Pancreas (tissue), 10 donors: ENCODE measurements at places on chromosomes 12 and 14. TPM values are rescaled to one million over a fixed set of nuclear protein-coding genes. Genes with fewer than 3 reads are reported as not detected.
A peak's percentile ranks its signal among the peaks of the same experiment; 100 is the strongest.

DNA sequence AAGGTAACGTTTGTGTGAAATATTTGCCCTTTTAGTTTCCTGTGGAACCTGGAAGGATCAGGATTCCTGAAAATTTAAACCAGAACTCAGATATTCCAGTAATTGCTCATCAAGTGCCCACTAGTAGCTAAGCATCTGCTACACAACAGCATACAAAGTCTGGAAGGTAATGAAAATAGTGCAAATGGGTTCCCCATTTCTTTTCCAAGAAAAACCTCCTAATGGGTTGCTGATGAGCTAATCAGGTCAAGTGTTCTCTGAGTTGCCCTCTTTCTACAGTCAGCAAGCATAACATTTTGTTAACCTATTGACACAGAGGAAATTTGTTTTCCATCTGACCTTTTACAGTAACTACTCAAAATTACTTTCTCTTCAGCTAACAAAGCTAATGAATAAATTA lies 83.6 kb upstream of the PMCH start:
- DNase-seq: no peak

TMEM229B gene
- total RNA-seq: 4.2 TPM

- no peak for DNase-seq
Observed at GRCh38 chr12:49100380-49100779, 5.8 kb upstream of the DHH start.

- no peak for DNase-seq
Observed at GRCh38 chr12:94689002-94689645, 38.8 kb upstream of the TMCC3 start.

GRCh38 chr12:673849-674248 lies 10.6 kb upstream of the NINJ2 start:
- no peak for DNase-seq

PLD4 gene
- total RNA-seq: 12.5 TPM

- no peak for DNase-seq
Observed at GRCh38 chr14:105244334-105244733, 4.0 kb upstream of the BTBD6 start.

DNA sequence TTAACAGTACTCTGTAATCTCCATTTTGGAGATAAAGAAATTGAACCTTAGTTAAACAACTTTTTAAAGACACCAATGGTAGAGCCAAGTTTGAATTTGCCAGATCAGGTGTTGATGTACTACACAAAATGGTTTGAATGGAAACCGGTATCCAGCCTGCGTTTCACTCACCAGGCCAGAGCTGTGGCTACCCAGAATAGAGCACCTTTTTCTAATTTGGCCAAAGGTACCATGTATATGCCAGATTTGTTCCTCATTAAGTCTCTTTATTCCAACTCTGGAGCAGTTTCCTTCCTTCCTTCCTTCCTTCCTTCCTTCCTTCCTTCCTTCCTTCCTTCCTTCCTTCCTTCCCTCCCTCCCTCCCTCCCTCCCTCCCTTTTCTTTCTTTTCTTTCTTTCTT lies 39.3 kb downstream of the PALS1 start:
- DNase-seq: no peak

C12orf54 gene
- total RNA-seq: not detected

CLBA1 gene
- total RNA-seq: 8.0 TPM

- DNase-seq: peak; percentile 85
Observed at GRCh38 chr12:98456576-98457573, 58.5 kb upstream of the TMPO start.

GRCh38 chr12:94039914-94040313 lies 108.5 kb upstream of the PLXNC1 start:
- DNase-seq: no peak

GRCh38 chr12:1814266-1814665 lies 6.1 kb upstream of the LRTM2 start:
- DNase-seq: no peak

DNA sequence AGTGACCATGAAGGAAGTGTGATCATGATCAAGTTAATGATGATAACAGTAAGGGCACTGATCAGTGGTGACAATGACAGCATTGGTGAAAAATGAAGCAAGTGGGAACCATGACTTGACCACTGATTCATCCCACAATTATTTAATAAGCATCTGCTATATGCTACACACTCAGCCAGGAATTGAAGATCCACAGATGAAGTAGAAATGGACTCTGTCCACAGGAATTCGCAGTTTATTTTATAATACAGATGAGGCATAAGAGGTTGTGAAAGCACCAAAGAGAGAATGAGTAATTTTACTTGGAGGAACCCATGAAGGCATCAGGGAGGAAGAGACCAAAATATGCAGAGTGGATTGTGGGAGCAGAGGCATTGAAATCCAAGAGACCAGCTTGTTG lies 33.8 kb upstream of the SMUG1 start:
- DNase-seq: no peak

DNA sequence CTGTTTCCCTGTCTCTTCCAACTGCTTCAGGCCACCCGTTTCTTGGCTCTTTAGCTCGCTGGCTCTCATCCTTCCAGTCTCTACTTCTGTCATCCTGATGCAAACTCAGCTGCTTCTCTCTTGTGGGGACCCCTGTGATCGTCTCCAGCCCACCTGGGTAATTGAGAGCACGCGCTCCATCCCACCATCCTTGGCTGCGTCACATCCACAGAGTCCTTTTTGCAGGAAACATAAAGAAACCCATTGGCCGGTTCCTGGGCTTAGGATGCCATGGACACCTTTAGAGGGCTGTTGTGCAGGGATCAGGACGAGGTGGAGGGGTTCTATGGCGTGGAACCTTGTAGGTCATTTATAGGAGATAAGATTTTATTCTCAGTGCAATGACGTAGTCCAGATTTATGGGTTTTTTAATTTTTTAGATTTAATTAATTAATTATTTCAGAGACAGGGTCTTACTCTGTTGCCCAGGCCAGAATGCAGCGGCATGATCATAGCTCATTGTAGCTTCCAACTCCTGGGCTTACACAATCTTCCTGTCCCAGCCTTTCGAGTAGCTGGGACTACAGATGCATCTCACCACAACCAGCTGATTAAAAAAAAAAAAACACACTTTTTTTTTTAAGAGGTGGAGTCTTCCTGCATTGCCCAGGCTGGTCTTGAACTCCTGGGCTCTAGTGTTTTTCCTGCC lies 82.6 kb downstream of the CCDC92 start:
- no peak for DNase-seq

THAP2 gene
- 4.3 TPM for total RNA-seq

RHOJ gene
- 1.7 TPM for total RNA-seq

GRCh38 chr12:22796941-22797630 lies 172.1 kb downstream of the ETNK1 start:
- no peak for DNase-seq

- no peak for DNase-seq
Observed at GRCh38 chr12:108907839-108908351, 28.0 kb downstream of the DAO start.

DNA sequence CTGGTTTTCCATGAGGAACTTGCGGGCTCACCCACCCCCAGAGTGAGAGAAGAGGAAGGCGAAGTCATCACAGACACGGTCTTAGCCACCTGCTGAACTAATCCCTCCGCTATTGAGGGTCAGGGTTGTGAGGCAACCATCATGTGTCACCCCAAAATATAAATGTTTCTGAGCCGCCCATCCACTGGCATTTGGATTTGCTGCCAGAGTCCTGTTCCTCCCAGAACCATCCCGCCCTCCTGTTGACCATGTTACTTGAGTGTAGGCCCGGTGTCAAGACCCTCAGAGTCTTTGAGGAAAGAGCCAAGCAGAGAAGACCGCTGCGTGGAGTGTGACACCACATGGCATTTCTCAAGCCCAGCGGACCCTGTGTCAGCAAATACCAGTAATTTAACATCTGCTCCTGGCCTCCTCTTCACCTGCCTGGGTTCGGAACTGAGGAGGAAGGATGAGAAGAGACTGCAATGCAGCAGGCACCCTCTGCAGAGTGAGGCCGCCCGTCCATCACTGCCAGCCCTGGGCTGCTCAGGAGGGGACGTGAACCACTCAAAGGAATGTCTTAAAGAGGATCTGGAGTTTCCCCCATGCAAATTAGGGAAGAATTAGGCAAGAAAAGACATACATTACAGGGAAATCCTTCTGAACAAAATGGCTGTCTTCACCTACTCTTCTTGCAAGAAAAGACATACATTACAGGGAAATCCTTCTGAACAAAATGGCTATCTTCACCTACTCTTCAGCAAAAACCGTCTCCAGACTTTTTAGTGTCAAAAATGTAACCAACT lies 100.4 kb downstream of the FBXL14 start:
- no peak for DNase-seq

COX8C gene
- not detected for total RNA-seq

DNA sequence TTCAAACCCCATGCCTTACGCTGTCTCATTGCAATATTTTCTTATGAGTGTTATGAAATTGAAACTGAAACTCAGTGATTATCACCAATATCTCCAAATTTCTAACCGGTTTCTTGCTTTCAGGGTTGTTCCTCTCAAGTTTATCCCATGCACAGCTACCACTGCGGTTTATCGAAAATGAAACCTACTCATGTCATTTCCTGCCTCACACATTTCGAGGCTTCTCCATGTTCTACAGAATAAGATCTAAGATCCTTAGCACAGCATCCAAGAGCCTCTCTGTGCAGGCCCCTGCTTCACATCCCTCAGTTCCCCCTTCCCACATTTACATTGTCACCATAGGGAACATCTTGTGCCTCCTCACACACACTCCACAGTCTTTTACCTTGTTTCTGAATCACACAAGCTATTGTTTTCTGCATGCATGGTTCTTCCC lies 45.5 kb upstream of the FAR2 start:
- DNase-seq: no peak

DNA sequence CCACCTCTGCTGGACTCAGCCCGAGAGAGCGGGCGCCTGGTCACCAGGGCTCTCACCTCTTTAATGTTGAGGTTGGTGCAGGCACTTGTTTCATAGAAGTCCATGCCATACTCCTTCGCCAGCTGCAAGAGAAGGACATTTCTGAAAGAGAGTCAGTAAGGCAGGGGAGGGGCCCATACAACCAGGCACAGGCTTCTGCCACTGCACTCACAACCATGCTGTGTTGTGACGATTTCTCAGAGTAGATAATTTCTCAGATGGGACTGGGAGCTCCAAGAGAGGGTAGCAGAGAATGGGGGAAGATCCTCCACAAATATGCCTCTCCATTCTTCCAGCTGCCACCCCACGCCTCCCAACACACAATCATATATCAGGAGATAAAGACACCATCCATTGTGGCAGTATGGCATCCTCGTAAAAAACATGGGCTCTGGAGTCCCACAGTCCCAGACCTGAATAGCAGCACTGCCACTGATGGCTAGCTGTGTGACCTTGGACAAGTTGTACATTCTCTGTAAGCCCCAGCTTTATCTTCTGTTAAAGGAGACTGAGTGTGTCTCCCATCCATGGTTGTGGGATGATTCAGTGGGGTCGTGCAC lies 6.2 kb upstream of the GPX2 start:
- no peak for DNase-seq

GRCh38 chr12:119055977-119056376 lies 74.6 kb downstream of the SRRM4 start:
- DNase-seq: no peak

NEUROD4 gene
- total RNA-seq: not detected

ZCRB1 gene
- total RNA-seq: 27.1 TPM

- DNase-seq: no peak
Observed at GRCh38 chr12:54154681-54155186, 34.1 kb downstream of the SMUG1 start.

- DNase-seq: no peak
Observed at GRCh38 chr12:64299628-64300027, 77.5 kb upstream of the KICS2 start.

SCN8A gene
- total RNA-seq: 2.3 TPM

FGD6 gene
- 6.6 TPM for total RNA-seq

DNA sequence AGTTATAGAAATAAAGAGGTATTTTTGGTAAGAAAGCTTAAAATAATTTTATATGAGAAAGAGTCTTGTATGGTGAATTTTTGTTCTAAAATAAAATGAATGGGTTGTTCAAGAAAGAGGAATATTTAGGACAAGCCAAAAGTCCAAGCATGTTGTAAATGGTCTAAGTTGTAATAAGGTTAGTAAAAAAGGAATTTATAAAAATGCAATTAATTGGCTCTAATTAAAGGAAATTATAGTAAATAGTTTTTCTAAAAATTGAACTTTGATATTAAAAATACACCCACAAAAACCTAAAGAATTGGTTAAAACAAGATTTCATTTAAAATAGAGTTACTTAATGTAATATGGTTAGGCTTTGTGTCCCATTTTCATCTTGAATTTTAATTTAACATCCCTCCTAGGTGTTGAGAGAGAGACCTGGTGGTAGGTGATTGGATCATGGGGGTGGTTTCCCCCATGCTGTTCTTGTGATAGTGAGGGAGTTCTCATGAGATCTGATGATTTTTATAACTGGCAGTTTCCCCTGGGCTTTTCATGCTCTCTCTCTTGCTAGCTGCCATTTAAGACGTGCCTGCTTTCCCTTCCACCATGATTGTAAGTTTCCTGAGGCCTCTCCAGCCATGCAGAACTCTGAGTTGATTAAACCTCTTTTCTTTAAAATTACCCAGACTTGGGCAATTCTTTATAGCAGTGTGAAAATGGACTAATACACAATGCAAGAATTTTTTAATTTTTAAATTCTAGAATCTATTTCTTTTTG lies 13.0 kb downstream of the SLC22A17 start:
- no peak for DNase-seq

KRT85 gene
- total RNA-seq: not detected

DNA sequence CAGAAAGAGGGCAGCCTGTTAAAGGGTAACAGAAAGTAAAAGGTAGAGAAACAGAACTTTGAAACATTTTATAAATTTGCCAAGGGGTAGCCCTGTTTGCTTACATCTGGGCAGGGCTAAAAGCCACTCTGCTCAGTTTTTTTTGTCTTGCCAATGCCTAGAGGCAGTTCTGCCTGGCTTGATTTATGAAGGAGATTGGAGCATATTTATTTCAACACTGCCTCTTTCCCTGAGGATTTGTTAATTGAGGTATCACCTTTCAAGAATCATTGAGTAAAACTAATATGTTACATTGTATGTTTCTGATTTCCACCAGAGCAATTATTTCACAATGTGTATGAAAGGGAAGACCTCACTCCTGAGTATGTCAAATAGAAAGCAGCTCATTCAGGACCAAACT lies 160.8 kb downstream of the GXYLT1 start:
- DNase-seq: no peak

- DNase-seq: no peak
Observed at GRCh38 chr14:77372304-77372841, 4.5 kb downstream of the TMED8 start.

DNA sequence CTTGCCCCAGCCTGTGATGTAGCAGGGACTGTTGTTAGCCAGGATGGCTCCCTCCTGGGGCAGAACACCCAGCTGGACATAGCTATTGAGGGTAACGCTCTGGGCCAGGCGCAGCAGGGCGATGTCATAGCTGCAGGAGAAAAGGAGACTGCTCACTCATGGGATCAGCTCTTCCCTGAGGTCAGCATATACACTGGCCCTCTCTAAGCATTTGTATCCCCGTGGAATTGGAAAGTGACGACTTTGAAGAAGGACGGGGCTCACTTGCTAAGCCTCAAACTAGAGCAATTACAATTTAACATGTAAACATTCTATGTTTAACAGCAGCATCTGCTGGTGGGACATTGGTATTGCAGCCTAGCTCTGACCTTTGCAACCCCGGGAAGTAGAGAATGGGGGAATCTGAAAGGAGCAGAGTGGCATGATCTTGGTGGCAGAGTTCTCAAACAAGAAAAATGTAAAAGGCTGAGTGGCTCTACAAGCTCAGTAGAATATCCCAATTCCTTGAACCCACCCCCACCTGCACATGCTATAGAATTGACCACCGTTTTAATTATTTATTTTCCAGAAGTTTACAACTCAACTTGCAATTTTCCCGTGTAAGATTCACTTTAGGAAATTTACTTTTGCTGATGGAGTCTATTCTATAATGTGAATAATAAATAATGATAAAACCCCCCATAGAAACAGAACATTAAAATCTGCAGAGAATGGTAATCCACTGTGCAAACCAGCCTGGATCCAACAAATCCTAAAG lies 5.0 kb downstream of the CELA1 start:
- DNase-seq: no peak
